ENCODE measurements at places on chromosomes 3 and 15.

DNA sequence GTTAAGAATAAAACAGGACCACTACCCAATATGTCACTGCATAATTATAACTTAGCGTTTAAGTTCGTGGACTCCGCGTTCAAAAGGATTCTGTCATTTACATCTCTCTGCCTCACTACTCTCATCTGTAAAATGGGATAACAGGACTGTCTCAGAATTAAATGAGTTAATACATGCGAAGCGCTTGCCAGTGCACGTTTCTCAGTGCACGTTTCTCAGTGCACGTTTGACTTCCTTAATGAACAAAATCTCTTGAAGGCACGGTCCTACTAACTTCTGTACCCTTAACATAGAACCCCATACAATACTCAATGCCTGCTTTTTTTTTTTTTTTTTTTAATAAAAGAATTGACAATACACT lies 499 bp downstream of the RABL3 start:
- DNase-seq, result no peak

DNA sequence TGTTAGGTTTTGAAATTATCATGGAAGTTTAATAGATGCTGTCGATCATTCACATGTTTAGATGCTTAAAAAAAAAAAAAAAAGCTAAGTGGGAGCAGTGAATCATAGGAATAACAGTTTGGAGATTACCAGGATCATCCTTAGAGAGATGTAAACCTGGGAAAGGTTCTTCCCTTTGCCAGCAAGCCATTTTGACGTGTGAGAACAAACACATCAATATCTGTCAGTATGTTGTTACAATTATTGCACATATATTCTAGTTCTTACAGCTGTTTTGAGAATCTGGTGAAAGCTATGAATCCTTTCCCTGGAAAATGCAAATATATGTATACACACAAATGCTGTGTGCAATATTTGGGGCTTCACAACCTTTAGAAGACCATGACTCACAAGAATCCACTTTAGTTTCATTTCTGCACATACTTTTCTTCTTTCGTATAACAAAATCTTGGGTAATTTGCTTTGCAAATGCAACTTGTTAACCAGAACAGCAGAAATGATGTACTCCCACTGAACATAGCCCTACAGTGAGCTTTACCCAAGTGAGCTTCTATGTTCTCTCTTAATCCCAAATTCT lies 12.0 kb downstream of the NFKBIZ start:
- DNase-seq, result no peak

GRCh38 chr15:70532531-70533186 lies 230.7 kb downstream of the UACA start:
- DNase-seq, result no peak

GRCh38 chr3:106022913-106023312 lies 154.1 kb upstream of the CBLB start:
- DNase-seq, result no peak

GRCh38 chr15:79653533-79653932 lies 221.4 kb downstream of the MINAR1 start:
- DNase-seq, result no peak

GRCh38 chr3:31634476-31634875 lies 101.8 kb downstream of the STT3B start:
- DNase-seq, result no peak

DNA sequence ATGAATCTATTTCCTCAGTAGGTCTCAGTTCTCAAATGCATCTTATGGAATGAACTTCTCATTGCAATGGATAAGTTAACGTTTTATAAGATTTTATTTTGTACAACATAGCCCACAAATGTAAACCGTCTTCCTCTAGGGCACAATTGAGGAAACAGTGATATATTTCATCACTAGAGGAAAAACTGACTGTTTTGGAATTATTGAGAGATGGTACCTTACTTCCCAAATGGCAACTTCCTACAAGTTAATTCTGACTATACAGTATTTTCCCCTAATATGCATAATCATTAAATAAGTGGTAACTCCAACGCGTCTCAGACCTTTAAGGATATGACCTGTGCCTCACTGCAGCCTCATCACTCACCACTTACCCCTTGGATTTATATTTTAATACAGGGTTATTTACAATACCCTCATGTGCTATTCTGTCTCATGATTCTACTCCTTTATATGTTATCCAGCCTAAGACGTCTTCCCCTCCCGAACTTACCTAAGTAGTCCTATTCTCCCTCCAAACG lies 13.3 kb downstream of the GABPB1 start:
- DNase-seq, result no peak

- no peak for DNase-seq
These were observed 120.5 kb downstream of the PDZRN3 start for GRCh38 chr3:73504239-73504638.

- DNase-seq, result no peak
These were observed 210.6 kb upstream of the IGF1R start for GRCh38 chr15:98437752-98438151.

- no peak for DNase-seq
These were observed 37.5 kb downstream of the SGO1 start for GRCh38 chr3:20148466-20148865.

Measured in SIG-M5 (cell line).